ENCODE measurements at places on chromosomes 3 and 15.

- DNase-seq, result no peak
These were observed 7.7 kb upstream of the CX3CR1 start for GRCh38 chr3:39287216-39288164.

DNA sequence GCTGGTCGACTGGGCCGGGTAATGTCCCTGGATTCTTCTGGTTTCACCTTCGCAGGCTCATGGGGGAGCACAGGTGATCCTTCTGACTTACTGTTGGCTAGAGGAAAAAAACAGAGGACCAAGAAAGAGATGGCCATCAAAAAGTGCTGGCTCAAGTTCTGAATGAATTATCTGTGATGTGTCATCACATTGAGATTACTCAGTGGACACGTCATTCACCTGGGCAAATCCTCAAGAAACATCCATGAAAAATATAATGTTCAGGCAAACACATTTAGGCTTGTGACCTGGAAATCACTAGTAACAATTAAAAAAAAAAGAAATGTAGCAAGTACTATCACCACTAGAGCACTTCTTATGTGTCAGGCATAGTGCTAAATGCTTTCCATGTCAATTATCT, 81.5 kb upstream of the SLC2A2 start:
- DNase-seq, result no peak

GRCh38 chr3:150653110-150653561, 50.0 kb downstream of the SELENOT start:
- no peak for DNase-seq

DNA sequence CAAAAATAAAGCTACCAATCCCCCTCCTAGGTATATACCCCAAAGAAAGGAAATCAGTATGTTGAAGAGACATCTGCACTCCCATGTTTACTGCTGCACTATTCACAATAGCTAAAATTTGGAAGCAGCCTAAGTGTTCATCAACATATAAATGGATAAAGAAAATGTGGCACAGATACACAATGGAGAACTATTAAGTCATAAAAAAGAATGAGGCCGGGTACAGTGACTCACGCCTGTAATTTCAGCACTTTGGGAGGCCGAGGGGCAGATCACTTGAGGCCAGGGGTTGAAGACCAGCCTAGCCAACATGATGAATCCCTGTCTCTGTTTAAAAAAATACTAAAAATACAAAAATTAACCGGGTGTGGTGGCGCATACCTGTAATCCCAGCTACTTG, 10.0 kb upstream of the PTPN9 start:
- DNase-seq, result no peak

DNA sequence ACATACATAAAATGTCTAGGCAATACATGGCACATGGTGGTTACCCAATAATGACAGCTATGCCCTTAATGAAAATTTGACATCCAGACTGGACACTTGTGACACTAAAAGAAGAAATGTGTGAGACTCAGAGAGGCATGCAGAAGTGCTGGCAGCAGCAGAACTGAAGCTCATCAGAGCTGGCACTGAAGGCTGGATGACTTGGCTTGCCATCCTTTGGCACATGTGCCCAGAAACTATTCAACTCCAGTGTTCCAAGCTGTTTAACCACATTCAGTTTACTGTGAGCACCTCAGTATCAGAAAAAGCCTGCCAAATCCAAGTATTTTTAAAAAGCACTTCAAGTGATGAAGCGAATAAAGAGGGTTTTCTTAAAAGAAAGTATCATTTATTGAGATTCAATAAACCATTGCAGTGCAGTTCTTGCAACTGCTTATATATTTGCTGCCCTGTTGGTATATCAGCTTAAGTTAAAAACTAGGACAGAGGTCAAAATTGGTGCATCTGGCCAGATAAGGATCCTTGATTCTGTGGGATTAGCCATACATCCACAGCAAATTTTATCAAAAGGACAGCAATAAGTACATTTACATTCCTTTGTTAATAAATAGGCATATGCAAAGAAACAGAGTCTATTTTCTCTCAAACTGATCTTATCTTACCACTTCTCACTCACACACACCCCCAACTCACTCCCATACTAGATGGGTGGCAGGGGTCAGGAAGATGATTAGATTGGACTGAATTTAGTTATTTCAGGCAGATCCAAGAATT, 15.8 kb downstream of the IGSF11 start:
- no peak for DNase-seq

DNA sequence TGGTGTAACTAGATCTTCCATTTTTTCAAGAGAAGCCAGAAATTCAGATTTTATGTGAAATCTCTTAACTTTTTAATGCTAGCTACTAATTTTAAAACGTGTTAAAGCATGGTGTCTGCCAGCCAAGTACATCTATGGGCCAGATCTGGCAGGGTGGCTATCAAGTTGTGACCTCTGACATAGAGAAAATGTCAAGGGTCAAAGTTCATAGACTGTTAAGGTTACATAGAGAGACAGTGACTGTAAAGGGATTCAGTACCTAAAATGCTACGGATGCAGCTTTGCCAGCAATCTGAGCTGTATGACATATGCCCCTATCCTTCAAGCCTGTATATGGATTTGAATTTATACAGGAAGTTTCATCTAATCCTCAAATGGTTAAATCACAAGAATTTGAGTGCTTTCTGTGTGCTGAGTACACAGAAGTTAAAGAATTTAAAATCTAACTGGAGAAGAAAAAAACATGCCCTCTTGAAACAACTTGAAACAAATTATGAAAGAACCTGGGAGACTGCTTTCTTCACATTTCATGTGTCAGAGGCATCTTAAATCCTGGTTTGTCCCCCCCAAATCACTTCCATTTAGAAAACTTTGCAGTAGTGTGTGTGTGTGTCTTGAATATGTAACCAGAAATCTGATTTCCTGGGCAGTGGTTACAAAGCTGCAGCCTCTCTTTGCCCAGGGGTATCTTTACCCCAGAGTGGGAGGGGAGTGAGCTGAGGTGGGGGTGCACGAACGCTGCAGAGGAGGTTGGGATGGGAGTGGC, 895 bp upstream of the ARHGAP31 start:
- no peak for DNase-seq

DNA sequence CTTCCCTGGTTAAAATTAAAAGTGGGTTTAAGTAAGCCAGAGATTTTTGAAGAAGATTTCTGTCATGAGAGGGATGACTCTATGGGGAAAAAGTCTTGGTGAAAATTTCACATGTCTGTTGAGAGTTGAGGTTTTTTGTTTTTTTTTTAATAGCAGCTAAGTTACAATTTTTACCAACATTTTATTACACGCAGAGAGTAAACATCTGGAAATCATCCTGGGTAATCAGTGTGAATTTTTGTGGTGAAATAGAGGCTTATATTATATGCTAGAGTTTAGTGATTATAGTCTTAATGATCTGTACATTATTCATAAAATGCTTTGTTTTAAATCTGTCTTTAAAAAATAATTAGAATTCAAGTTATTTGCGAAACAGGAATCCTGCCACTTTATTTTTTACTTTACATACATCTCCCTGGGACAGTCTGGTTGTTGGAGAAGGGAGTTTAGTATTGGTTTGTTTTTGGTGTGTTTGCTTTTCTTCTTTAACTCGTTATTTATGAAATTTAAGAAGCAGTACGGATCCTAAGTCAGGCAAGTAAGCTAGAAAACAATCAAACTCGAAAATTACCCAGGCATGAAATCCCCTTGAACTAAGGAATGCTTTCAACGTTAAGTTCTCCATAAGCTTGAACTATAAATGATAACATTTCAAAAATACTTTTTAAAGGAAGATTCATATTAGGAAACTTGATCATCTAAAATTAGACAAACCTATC, 143.4 kb upstream of the TSC22D2 start:
- DNase-seq, result no peak

DNA sequence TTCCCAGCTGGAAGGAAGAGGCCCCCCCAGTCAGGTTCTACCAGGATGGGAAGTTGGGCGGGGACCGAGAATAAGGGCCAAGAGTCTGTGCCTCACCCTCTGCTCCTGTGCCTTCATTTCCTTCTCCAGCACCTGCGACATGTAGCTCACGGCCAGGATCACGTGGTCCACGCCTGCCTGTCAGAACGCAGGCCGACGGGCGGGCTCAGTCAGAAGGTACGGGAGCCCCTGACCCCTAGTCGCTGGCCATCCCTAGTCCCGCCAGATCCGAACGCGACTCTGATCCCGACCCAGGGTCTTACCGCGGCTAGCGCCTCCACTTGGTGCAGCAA, 489 bp downstream of the GMPPB start:
- DNase-seq, result no peak

GRCh38 chr3:175489406-175489805, 630.3 kb downstream of the NAALADL2 start:
- DNase-seq, result no peak

DNA sequence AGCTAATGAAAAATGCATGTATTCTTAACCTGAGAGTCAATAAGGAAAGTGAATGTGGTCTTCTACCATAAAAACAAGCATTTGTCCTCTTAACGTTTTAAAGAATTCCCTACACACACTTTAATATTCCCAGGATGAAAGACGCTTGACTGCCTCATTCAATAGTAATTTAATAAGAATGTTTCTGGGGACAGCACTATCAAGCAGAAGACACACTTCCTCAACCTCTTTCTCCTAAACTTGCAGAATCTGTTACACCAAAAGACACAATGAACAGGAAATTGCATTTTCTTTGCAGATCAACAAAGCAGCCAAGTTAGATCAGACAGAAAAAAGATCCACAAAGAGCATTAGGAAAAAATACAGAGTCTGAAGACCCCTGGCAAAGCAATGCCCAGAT, 97.7 kb downstream of the PLCH1 start:
- DNase-seq, result no peak

DNA sequence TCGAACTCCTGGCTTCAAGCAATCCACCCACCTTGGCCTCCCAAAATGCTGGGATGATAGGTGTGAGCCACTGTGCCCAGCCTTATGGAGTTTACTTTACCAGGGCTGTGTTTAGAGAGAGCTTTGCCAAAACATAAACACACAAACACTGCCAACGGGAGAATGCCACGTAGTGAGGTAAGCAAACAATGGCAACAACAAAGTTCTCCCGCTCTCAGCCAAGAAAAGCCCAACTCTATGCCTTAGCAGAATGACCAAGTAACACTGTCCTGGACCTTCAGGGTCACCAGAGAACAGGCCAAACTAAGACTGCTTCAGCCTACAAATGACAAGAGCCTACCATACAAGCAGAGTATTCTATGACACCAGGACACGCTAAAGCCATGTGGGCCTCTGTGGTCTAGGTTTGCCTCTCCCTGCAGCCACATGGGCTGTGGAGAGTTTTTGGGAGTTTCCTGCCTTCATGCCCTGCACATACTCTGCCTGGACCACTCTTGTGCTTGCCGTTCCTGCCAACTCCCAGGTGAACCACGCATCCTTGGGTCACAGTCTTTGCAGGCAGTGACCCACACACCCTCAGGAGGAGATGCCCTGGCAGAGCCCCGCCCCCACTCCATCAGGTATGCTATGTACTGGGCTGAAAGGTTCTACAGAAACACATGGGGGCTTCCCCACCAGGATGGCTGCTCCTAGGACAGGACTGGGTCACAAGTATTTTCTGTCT, 21.6 kb upstream of the CNBP start:
- no peak for DNase-seq

DNA sequence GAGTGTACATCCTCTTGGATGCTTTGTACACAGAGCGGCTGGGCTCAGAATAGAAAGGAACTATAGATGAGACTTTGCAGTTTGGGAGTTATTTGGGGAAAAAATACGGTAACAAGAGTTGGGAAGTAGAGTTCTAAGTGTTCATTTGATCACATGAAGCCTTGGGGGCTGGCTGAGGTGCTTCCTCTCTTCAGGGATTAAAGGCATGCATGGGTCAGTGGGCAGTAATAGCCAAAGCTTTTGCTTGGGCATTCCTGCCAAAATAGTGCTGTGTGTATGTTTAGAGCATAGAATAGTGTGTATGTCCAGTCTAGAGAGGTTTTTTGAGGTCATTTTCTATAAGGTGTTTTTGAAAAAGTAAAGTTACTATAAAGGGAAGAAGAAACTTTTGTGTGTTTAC, 12.8 kb downstream of the AKAP13 start:
- DNase-seq, result no peak

DNA sequence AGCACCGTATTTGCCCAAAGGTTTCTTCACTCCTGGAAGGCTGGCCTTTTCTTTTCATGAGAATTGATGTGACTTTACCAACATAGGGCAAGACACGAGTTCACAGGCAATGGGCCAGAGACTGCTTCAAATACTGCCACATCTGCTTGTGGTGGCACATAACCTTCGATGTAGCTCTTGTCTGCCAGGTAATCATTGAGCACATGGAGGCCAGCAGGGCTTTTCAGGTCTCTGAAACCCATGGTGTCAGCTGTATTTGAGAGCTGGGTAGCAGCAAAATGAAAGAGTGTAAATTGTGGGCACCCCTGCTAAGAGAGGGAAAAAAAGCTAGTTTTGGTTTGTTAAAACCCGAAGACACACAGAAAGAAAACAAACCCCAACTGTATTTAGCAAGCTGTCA, 200.7 kb downstream of the NAALADL2 start:
- DNase-seq, result no peak

DNA sequence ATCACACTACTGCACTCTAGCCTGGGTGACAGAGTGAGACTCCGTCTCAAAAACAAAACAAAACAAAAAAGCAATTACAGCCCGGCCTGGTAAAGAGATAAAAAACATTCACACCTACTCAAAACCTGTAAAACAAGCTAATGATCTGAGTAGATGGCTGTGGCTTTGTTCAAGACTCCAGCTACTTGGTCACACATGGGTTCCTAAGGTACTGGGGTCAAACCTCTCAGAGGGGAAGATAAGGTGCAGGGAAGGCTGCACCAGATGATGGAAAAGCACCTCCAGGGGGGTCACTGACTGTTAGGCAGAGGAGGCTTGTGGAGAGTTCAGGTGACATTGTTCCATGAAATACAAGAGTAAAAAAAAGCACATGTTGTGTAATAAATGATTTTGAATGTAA, 450.2 kb upstream of the WNT5A start:
- DNase-seq, result no peak

DNA sequence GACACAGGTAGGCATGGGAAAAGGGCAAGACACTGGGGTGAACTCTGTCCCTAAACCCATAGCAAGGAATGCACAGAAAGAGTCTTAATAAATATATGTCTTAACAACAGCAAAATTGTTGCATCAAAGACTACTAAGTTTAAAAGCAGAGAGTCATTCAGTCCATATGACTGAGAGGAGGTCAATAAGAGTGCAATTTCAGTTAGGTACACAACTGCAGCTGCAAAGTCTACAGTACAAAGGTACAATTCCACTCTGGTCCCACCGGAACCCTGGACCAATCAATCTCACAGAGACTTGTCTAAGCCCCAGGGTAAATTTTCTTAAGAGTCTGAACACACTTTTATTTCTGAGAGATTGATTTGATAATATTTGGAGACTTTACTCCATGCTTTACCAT, 6.9 kb downstream of the CP start:
- no peak for DNase-seq

- DNase-seq, result no peak
These were observed 19.5 kb upstream of the PXYLP1 start for GRCh38 chr3:141212101-141212500.

DNA sequence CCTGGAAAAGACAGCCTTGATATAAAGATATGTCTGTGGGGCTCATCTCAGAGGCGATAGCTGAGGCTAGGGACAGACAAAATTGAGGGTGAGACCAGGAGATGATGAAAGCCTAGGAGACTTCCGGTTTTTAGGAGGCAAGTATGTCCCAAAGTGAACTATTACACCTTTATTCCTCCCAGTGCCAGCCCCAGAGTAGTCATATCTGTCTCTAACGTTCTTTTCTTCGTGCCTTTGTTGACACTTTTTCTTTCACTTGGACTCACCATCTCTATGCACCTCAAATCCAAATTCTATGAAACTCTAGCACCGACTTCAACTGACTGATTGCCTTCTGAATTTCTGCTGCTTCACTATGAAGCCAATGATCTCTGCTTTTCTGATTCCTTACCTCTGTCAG, 93.8 kb upstream of the RASGRP1 start:
- no peak for DNase-seq

All from stimulated activated CD8-positive, alpha-beta memory T cell treated with anti-CD3 and anti-CD28 coated beads, Interleukin-2, amount 100 ng/mL, for 1 hour (primary cell).